ENCODE measurements at places on chromosomes 7 and 10.

- DNase-seq, result no peak
These were observed 14.0 kb downstream of the DLG5 start for GRCh38 chr10:77912576-77912975.

DNA sequence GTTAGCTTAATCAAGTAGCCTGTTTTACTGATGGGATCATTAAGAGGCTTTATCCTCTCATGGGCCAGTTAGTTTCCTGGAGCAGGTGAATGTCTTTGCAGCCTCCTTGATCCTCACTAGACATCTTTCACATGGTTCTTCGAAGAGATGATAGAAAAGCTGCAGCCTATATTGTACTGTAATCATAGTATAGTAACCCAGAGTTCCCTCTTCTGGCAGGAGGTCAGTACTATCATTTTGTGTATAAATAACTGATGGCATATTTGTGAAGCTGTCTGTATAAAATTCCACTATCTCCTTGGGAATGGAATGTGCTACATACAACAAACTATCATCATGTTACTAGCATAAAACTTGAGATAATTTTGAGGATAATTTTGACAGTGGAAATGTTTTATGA lies 123.8 kb upstream of the PRPS1L1 start:
- DNase-seq, result no peak

GRCh38 chr10:131778385-131778784 lies 122.4 kb upstream of the PPP2R2D start:
- no peak for DNase-seq

GRCh38 chr7:31129067-31129466 lies 77.0 kb downstream of the ADCYAP1R1 start:
- DNase-seq, result no peak

GRCh38 chr7:1665549-1666316 lies 4.3 kb upstream of the ELFN1 start:
- no peak for DNase-seq

DNA sequence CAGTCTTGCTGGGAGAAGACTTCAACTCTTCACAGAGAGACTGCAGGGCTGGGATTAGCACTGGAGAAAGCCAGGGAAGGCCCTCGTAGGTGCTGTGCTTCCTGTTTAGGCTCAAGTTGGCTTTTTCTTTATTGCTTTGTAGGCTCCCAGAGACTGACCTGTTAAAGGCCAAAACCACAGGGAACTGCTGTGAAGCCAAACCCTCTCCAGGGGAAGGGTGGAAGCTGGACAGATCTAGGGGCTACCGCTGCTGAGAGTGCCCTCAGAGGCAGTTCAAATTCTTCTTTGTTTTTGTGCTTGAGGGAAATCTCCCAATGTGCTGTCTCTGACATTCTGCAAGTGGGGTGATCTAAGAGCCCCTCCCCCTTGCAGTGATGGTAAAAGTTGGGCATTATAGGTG lies 198.4 kb downstream of the CNTNAP2 start:
- DNase-seq, result no peak

GRCh38 chr7:22730921-22731654 lies 4.1 kb downstream of the IL6 start:
- DNase-seq, result peak; percentile 89

DNA sequence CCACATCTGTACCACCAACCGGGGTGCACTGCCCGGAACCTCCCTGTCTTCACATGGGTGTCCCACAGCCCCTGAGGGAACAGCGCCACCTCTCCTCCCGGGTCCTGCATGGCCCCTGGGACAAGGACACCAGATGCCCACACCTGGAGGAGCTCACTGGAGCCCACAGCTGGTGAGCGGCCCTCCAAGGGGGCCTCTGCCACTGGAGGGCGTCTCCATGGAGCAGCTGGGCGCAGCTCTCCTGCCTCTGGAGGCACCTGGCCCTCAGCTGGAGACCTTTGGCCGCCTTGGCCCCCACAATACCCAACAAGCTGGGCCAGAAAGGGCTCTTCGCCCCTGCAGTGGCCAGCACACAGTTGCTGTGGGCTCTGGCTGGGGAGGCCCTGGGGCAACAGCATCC lies 7.3 kb upstream of the NKX6-2 start:
- DNase-seq, result no peak

- peak; percentile 61 for DNase-seq
These were observed 41.8 kb upstream of the HYCC1 start for GRCh38 chr7:23055582-23056178.

- DNase-seq, result peak; percentile 35
These were observed 71.6 kb upstream of the C1GALT1 start for GRCh38 chr7:7110706-7111105.

GRCh38 chr7:157124690-157125089 lies 14.0 kb upstream of the UBE3C start:
- DNase-seq, result no peak

DNA sequence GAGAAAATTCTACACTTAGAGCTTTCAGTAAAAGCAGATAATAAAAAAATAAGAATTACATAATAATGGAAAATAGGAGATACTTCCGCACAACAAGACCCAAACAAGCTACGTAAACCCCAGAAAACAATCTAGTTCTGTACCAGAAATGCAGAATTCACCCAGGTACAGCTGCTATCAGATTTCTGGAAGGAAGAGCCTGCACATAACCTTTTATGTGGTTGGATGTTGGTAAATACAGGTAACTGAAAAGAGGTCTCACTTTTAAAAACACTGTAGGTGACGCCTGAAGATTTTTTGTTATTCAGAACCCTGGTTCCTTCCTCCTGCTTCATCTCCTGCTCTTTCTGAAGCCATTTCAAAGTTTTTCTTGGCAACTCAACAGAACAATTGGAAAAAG lies 29.9 kb downstream of the PANK1 start:
- DNase-seq, result no peak

GRCh38 chr10:27391916-27392315 lies 112.2 kb upstream of the RAB18 start:
- DNase-seq, result no peak

GRCh38 chr10:86747796-86748581 lies 8.4 kb upstream of the BMPR1A start:
- DNase-seq, result peak; percentile 45

- DNase-seq, result no peak
These were observed 133.1 kb downstream of the BBS9 start for GRCh38 chr7:33262476-33262875.

- no peak for DNase-seq
These were observed 124.5 kb downstream of the AOAH start for GRCh38 chr7:36599645-36600313.

- DNase-seq, result peak; percentile 60
These were observed 101.0 kb downstream of the MYL10 start for GRCh38 chr7:101527844-101528667.

DNA sequence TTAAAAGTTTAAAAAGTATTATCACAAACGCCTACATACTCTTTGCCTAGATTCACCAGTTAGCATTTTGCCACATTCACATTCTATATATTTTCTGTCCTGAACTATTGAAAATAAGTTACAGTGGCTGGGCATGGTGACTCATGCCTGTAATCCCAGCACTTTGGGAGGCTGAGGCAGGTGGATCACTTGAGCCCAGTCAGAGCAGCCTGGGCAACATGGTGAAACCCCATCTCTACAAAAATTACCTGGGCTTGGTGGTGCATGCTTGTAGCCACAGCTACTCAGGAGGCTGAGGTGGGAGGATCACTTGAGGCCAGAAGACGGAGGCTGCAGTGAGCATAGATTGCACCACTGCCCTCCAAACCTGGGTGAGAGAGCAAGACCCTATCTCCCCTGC lies 5.3 kb downstream of the ARPC1A start:
- DNase-seq, result no peak

- DNase-seq, result peak; percentile 10
These were observed 557 bp downstream of the HOXA11 start for GRCh38 chr7:27184337-27185012.

DNA sequence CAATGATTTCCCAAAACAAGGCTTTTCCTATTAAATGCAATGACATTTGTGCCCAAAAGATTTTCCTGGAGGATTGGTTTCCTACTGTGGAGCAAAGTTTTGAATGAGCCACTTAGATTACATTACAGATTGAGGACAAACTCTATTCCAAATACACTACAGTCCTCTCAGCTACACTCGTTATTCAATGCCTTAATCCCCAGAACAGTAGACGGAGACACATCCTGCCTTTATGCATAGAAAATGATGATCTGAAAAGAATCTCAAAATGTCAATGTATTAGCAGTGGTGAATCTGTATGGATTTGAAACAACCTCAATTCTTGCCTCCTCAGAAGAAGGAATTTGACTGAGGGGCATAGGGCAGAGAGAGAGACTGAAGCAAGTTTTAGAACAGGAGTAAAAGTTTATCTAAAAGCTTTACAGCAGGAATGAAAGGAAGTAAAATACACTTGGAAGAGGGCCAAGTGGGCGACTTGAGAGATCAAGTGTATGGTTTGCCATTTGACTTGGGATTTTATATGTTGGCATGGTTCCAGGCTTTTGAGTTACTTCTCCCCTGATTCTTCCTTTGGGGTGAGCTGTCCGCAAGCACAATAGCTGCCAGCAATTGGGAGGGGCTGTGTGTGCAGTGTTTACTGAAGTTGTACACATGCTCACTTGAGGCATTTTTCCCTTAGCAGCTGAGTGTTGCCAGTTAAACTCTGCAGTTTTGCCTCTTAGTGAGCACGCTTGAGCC lies 891.9 kb upstream of the MBL2 start:
- no peak for DNase-seq
